ENCODE measurements at places on chromosomes 13 and 19.

DNA sequence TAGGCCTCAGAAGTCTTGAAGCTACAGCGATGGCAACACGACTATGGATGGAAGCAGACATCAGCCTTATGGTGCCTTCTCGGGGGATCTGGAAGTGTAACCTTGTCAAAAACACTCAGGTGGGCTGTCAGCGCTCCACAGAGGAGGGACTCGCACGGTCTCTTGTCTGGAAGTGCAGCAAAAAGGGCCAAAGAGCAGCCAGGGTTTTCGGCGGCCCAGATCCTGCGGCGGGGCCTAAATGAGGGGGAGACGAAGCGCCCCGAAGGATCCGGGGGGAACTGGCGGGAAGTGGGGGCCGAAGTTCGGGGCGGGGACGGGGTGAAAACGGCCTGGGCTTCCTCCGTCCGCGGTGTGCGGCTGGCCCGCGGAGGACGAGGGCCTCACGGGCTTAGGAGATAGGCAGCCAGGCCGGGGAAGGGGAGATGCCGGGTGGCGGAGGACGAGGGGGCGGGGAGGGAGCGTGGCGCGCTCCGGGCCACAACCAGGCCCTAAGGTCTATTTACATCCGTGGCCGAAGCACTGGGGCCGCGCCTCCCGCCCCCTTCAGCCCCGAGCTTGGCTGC is 637 bp downstream of the RANBP3 start:
- no peak for DNase-seq

DNA sequence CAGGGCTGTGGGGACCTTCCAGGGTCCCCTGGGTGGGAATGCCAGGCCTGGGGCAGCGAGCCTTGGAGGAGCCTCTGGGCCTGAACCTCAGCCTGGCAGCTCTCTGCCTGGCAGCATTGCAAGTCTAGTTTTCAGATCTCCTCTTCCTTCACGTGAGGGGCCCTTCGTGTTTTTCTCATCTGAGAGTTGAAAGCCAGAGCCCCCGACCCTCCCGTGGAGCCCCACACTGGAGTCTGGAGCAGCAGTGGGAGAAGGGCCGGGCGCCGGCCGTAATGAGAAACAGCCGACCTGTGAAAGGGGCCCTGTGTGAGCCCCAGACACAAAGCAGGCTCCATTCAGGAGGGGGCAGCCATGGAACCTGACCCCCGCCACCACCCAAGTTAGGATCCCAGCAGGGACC is 19.3 kb downstream of the TMED1 start:
- DNase-seq: no peak

DNA sequence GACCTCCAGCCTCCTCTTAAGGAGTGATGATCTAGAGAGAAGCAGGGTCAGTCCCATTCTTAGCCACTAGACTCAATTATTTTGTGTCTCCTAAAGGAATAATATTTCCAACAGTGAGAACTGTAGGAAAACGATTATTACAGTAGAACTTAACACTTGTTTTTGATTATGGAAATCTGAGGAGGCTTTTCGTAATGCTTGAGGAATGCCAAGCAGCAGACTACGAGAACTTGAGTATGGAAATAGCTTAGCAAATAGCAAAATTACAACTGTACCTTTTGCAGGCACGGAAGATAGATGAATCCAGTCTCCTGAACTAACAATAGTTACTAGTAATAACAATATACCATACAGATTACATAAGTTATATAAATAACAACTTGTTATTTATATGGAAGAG is 12.2 kb downstream of the BRD4 start:
- no peak for DNase-seq

GRCh38 chr13:108957369-108958012 is 328.1 kb downstream of the MYO16 start:
- no peak for DNase-seq

- DNase-seq: no peak
Observed at GRCh38 chr19:406135-406781, 2.7 kb downstream of the C2CD4C start.

- DNase-seq: no peak
Observed at GRCh38 chr13:55999709-56000108, 1141.0 kb upstream of the PRR20A start.

- no peak for DNase-seq
Observed at GRCh38 chr13:22053053-22053452, 382.2 kb downstream of the FGF9 start.

GRCh38 chr19:35294328-35294727 is 2.4 kb downstream of the MAG start:
- DNase-seq: no peak

GRCh38 chr13:71591374-71591773 is 275.6 kb downstream of the DACH1 start:
- no peak for DNase-seq

DNA sequence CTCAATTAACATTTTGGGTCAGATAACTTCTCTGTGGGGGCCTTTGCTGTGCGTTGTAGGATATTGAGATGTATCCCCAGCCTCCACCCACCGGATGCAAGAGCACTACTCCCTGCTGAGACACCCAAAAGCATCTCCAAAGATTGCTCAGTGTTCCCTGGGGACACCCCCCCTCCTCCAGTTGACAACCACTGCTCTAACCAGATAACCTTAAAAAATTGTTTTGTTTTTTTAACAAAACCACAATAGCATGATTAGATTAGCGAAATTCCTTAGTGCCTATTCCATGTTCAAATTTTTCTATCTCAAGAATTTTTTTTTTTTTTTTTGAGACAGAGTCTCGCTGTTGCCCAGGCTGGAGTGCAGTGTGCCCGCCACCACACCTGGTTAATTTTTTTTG is 2.6 kb upstream of the EPN1 start:
- no peak for DNase-seq

GRCh38 chr13:94705081-94706030 is 7.0 kb downstream of the SOX21 start:
- DNase-seq: no peak

GRCh38 chr19:33506498-33506897 is 15.1 kb downstream of the PEPD start:
- no peak for DNase-seq

- no peak for DNase-seq
Observed at GRCh38 chr13:80463673-80464352, 122.9 kb upstream of the SPRY2 start.

DNA sequence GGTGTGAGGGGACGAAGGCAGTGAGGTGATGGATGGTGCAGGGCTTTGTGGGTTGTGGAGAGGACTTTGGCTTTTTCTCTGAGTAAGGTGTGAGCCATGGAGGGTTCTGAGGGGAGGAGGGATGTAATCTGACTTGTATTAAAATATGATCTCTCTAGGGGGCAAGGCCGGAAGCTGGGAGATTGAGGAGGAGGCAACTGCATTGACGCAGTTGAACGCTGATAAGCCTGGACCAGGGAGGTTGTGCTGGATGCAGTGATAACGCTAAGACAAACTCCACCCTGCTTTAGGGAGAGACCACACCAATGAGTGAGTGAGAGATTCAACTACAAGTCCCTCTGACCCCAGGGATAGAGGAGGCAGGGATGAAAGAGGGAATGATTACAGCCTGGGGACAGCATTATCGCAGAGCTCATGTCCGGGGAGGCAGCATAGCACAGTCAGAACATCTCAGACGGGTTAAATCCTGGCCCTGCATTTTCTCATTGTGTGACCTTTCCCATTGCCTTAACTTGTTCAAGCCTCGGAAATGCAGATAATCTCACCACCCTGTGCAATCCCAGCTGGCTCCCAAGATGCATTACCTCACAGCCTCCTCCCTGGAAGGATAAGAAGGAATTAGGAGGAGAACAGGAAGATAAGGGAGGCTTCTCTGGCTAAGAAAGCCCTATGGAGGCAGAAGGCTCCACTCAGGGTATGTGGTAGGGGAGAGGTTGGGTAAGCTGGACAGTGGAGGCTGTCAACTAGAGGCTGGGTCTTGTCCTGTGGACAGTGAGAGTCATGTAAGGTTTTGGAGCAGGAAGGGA is 124.2 kb downstream of the CACNA1A start:
- DNase-seq: no peak

DNA sequence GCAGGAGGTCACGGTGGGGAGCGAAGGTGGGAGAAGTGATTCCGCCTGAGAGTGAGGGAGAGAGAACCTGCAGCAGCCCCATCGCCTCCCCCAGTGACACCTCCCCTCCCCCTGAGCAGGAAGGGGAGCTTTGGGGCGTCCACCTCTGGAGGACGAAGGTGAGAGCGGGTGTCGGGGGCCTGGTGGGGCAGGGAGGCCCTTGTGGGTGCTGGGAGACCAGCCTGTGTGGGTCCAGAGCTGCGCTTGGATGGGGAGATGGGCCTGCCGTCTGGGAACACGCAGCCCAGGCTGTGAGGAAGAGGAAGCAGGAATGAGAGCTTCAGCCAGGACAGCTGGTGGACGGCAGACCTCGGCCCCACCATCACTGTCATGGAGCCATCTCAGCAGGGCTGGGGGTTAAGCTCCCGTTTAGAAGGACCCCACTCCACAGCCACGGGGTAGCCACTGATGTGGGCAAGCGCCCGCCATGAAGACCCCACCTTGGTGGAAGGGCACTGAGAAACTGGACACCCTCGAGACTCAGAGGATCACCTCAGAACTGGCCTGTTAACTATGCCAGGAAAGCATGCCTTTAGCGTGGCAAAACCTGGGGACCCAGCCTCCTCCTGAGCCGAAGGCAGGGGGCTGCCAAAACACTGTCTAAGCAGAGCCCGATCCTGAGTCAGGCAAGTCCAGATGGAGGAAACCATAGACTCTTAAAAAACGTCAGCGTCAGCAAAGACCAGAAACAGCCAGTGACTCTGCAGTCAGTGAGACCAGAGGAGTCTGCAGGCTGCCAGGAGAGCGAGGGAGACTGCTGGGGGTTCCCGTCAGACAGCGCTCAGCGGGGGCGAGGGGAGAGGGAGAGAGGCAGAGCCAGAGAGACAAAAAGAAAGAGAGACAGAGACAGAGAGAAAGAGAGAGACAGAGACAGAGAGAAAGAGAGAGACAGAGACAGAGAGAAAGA is 6.4 kb upstream of the PROZ start:
- DNase-seq: no peak

DNA sequence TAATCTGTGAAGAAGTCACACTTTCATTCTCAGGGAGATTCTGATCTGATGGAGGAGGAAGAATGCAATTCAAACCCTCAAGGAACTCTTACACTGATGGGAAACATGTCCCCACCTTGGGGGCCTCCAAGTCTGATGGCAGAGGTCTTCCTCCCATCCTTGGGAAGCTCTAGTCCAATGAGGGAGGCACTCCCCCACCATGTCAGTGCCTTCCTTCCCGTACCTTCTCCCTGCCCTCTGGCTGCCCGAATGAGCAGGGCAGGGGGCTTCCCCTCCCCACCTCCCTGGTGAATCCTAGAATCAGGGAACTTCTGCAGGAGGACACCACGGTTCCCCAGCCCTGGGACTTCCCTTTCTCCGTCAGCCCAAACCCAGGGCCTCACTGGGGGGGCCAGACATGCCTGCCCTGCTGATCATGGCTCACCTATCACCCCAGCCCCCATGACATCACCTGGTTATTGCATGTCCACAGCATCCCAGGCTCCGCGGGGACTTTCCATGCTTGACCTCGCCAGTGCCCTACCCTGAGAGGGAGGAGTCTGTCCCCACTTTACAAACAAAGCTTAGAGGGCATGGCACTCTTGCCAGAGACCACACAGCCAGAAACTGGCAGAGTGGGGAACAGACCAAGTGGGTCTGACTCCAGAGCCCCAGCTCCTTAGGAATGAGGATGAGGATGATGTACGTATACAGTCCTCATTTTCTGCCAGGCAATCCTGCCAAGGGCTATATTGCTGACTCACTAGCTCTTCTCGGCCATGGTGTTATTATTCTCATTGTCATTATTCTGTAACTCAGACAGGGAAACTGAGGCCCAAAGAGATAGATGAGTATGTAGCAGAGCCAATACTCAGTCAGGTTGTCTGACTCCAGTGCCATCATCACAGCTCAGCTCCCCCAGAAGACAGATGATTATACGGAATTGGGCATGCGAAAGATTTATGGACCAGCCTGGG is 9.6 kb upstream of the BCL3 start:
- DNase-seq: no peak

GRCh38 chr13:44449999-44450821 is 76.6 kb downstream of the SERP2 start:
- DNase-seq: no peak

GRCh38 chr13:44174769-44175425 is 198.7 kb upstream of the SERP2 start:
- no peak for DNase-seq

DNA sequence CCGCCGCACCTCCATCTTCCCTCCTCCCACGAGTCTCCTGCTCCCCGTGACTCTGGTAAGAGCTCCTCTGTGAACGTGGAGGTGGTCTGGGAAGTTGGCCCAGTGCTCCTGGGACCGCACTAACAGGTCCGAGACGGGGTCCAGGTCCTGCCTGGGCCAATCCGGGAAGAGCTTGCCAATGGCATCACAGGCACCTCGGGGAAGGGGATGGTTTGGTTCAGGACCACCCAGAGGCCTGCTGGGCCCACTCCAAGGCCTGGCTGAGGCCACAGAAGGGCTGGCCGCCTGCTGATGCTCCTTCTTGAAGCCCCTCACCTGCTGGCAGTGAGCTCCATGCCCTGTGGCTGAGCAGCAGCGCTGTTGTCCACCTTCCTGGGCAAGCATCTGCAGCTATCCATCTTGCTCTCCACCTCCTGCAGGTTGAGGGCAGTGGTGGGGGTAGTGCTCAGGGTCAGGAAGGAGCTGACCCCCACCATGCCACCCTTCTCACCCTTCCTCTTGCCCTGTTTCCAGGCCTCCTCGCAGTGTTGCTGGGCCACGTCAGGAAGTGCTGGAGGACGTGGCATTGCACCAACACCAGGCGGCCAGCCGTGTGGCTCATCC is 41.2 kb upstream of the TPM4 start:
- DNase-seq: no peak

DNA sequence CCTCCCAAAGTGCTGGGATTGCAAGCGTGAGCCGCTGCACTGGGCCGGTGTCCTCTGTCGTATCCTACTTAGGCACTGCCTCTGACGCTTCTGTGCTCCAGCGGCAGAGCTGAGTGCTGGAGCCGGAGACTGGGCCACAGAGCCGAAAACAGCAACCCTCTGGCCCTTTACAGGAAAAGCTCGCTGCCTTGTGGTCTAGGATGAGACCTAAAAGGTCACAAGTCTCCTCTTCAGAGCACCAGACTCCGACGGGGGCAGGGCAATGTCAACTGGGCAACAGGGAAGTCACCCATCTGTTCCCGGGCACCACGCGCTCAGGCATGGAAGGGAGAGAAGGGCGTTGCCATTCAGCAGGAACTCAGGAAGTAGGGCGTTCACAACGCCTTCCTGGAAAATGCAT is 91.7 kb downstream of the GADD45B start:
- DNase-seq: no peak

- DNase-seq: no peak
Observed at GRCh38 chr19:525029-525428, 6.5 kb upstream of the CDC34 start.
